CD8-positive, alpha-beta T cell (primary cell): ENCODE measurements at places on chromosomes 3 and 15. TPM values are rescaled to one million over a fixed set of nuclear protein-coding genes. Genes with fewer than 3 reads are reported as not detected.

The GLDN gene
- not detected for total RNA-seq

The ENTPD3 gene
- not detected for total RNA-seq

The CCRL2 gene
- 5.3 TPM for total RNA-seq

The POLR2M gene
- total RNA-seq: 103 TPM

The RLBP1 gene
- total RNA-seq: not detected

The GPR160 gene
- total RNA-seq: 3.7 TPM

The SLC27A2 gene
- total RNA-seq: 0.39 TPM

The ERC2 gene
- not detected for total RNA-seq

The TTC21A gene
- 2.3 TPM for total RNA-seq

The CATSPER2 gene
- total RNA-seq: 5.2 TPM

The TMEM212 gene
- not detected for total RNA-seq

The CPN2 gene
- not detected for total RNA-seq

The TGM4 gene
- total RNA-seq: not detected
